ENCODE measurements at places on chromosomes 3 and 15.

DNA sequence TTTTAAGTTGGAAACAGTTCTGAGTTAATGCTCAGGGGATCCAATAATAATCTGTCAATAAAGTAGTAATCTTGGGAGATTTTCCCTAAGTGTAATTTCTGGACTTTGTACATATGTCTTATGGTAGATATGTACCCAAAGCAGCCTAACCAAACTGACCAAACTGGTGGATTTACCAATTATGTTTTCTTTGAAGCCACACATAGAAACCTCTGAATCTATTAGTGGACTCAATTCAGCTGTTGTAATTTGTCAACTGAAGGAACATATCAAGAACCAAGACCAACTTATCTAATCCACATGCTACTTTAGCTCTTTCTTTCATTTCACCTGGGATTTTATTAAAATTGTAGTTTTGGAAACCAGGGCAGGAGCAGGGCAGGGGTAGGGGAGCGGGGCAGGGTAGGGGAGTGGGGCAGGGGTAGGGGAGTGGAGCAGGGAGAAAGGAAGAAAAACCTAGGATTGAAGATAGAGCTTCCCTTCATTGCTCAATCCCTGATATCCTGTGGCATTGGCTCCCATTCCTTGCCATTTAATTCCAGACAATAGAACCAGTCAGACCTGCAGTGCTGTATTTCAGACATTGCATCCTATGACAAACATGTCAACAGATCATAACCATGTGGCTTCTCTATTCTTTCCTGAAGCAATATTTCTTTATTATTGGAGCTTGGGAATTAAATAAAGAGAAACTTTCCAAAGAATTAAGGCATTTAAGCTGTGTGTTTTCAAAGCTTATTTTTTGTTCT is 101.8 kb downstream of the NFKBIZ start:
- no peak for DNase-seq

- no peak for DNase-seq
Measured at GRCh38 chr3:170301405-170301804, 56.1 kb upstream of the SKIL start.

GRCh38 chr15:29788433-29789034 is 33.7 kb downstream of the TJP1 start:
- DNase-seq = no peak

DNA sequence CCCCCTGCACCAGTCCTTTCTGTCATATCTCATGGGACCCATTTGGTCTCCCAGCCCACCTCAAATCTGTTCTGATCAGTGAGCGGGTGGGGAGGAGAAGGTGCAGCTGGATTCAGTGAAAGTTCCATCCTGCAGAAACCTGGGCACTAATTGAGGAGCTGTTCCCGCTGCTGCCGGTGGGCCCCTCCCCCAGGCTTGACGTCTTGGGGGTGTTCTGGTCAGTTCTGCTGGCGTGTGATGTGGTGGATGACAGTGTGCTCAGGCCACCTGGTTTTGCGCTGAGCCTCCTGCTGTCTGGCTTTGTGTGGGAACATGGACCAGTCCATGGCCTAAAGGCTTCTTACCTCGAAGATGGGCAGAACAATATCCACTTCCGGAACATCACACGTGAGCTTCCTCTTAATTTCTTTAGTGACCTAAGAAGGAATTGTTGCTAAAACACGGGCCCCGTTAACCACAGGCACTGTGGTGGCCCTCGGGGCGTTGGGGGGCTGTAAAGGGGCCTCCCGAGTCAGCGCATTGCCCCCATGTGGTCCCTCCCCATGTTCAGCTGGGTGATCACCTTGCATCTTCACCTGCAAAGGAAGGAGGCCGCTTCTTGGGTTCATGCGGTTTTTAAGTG is 59.7 kb downstream of the RGMA start:
- DNase-seq = no peak

GRCh38 chr15:94582368-94582767 is 351.0 kb downstream of the MCTP2 start:
- DNase-seq = no peak

- no peak for DNase-seq
Measured at GRCh38 chr15:45182996-45183395, 4.8 kb downstream of the SHF start.

Measured in hippocampal formation (tissue), 2 donors.